NCI-H1417 treated with DMSO at 0.1 percent for 48 hours (cell line): ENCODE measurements at places on chromosomes 3 and 15.

DNA sequence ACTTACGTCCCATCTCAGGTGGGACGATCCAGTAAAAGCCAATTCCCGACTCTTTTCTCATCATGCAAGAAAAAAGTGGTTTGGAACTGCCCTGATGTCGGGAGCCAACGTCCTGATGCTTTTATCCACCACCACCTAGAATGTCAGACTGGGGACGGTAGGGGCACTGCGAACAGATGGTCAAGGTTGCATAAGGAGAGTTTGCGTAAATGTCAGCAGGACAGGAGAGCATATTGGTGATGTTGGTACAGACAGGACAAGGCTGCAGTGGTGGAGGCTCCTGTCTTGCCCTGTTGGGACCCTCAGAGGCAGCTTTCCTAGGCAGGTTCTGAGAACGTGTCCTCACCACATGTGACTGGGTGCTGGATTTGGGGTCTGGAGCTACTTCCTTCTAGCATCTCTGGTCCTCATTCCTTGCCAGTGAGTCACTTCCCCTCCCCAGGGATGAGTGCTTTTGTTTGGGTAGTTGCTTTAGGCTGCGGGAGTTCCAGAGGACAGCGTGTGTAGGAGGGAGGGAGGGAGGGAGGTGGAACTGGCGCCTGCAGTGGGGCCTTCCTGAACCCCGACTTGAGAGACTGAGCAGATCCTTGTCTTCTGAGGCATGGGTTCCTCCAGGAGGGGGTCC lies 21.0 kb downstream of the THSD4 start:
- no peak for DNase-seq

GRCh38 chr3:63562323-63562722 lies 90.2 kb upstream of the SNTN start:
- DNase-seq: no peak

DNA sequence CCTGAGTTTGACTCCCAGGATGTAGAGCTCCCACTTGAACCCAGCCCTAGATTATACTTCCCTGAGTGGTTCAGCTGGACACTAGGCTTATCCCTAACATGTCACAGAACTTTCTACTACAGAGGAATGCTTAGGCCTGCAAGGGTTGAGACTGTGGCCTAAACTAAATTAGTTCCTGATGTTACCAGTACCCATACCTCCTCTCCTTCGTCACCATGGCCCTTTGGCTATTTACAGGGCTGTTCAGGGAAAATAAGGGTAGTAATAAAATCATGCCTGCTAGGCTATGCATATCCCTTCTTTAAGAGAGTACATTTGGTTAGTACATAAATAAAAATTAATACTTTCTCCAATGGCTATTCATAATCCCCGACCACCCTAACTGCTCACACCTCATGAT lies 356.4 kb upstream of the RASGRP1 start:
- DNase-seq: no peak

DNA sequence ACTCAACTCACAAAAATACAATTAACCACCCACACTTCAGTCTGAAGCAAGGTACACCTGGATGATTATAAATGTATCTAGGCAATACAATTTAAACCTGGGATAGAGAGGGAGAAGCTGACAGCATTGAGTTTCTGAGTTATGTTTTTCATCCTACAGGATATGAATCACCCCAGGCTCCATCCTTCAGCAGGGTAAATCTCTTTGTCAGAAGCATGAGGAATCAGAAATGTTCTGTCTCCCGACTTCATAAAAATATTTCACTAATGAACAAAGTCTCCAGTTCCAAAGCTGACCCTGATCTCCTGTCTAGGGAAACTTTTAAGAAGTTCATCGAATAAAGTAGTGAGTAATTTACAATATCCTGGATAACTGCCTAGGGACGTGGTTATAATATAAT lies 25.5 kb upstream of the FRMD4B start:
- DNase-seq: no peak
